ENCODE measurements at places on chromosomes 2 and 18.

GRCh38 chr2:33496150-33496549 lies 19.7 kb downstream of the RASGRP3 start:
- DNase-seq: no peak

- no peak for DNase-seq
Observed at GRCh38 chr2:191041418-191042161, 27.6 kb upstream of the STAT1 start.

DNA sequence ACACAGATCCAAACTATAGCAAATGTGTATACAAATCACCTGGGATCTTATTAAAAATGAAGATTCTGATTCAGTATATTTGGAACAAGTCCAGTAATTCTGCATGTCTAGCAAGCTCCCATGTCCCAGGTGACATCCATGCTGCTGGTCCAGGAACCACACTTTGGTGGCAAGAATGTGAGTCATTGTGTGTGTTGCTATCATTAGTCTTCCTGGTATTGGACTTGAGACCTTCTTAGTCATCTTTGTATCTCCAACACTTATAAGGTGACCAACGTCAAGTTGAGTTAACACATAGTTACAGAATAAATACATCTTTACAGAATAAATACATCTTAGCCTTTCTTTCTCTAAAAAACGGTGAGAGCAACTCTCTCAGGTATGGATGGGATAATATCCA lies 107.9 kb upstream of the NDUFV2 start:
- DNase-seq: no peak

DNA sequence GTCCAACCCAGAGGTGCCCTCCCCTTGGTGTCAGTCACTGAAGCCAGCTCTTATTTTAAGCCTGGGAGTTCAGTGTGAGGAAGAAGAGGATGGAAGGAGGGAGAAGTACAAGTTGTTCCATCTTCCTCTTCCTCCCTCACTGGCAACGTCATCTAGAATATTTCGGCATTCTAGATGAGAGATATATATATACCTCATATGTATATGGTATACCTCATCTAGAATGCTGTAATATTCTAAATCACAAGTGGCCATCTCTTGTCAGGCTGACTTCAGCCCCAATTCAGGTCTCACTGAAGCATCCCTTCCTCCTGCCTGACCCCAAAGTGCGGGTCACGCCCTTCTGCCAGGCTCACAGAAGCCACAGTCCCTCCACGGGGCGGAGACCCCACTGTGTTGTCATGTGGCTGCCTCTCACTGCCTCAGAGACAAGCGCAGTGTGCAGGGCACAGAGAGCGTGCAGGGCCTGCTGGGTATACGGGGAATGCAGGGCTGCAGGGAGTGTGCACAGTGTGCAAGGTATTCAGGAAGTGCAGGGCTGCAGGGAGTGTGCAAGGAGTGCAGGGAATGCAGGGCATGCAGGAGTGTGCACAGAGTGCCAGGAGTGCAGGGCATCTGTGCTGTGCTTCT lies 32.8 kb upstream of the B3GNT7 start:
- DNase-seq: no peak

- DNase-seq: peak; percentile 11
Observed at GRCh38 chr2:163943403-163944346, 207.9 kb upstream of the FIGN start.

DNA sequence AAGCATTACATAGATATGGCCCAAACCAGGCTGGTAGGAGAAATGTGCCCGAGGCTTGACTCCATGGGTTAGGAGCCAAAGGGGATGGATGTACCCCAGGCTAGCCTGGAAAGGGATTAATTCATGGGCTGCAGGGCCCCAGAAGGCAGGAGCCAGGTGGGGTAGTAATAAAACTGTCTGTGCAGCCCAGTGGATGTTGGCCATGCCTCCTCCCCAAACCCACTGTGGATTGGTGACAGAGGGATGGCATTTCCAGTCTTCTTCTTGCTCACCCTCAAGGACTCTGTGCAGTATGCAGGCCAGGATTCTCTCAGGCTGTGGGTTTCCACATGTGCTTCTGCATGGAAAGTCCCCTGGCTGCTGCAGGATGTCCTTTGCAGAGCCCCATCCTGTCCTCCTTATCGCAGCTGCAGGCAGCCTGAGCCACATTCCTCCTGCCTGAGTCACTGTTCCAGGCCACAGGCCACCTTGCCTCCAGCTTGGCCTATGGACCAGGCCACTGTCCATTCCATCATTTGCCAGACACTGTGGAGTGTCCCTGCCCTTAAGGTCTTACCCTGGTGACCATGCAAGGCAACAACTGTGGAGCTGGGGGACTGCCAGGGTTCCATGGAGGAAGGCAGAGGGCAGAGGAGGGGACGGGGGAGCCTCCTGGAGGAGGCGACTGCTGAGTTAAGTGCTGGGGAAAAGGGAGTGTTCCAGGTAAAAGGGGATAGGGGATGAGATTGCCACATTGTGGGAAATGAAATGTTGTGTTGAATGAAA lies 38.9 kb downstream of the INO80C start:
- no peak for DNase-seq

DNA sequence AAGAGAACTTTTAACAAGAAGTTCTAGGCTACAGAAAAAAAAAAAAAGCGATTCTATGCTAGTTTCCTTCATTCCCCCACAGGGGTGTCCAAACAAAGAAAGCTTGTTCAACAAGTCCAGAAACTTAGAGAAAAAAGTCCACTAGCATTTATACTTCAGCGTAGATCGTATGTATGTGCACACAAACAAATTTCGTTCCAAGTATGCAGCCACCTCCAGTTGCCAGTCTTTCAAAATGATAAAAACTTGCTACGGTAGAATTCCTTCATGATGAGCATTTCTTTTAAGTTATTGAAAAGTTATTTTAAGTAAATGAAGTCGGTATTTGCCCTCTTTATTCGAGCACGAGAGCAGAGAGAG lies 3.7 kb upstream of the OTX1 start:
- DNase-seq: no peak

DNA sequence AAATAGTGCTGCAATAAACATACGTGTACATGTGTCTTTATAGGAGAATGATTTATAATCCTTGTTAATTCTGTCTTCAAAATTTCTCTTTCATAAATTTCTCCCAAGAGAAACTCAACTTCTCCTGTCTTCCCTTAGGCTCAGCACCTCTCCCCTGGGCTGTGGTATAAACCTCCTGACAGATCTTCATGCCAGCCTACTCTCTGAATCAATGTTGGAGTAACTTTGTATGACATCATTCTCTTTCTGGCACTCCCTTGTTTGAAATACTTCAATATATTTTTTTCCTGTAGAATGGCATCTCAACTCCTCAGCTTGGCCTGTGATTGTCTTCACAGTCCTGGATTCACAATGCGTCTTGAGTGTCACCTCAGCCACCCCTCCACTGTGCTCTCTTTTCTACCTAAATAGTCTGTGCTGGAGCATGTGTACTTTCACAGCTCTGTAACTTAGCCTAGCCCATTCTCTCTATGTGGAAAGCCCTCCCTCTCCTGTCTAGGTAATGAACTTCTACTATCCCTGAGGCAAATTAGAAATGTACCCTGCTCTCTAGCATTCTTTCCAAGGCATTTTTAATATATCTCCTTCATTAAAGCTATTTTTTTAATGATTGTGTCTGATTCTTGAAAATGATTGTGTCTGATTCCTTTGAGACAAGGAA lies 649.9 kb upstream of the FANCL start:
- no peak for DNase-seq

DNA sequence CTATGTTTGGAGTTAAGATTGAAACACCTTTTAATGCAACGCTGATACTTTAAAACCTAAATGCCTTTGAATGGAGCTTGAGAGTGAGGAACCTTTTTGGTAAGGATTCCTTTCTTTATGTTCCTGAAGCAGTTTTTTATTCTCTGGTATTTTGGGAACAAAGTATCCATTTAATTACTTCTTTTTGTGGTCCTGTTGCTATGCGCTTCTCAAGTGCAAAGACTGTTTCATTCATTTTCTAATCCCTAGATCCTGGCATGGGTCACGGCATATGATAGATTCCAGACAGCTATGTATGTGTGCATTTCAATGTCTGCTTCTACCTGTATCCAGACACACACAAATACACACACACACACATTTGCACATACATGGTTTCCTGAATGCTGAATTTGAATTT lies 28.0 kb downstream of the TRPM8 start:
- DNase-seq: no peak

GRCh38 chr2:104938231-104938941 lies 84.5 kb downstream of the POU3F3 start:
- DNase-seq: no peak

GRCh38 chr2:162746310-162746709 lies 92.3 kb downstream of the KCNH7 start:
- no peak for DNase-seq

DNA sequence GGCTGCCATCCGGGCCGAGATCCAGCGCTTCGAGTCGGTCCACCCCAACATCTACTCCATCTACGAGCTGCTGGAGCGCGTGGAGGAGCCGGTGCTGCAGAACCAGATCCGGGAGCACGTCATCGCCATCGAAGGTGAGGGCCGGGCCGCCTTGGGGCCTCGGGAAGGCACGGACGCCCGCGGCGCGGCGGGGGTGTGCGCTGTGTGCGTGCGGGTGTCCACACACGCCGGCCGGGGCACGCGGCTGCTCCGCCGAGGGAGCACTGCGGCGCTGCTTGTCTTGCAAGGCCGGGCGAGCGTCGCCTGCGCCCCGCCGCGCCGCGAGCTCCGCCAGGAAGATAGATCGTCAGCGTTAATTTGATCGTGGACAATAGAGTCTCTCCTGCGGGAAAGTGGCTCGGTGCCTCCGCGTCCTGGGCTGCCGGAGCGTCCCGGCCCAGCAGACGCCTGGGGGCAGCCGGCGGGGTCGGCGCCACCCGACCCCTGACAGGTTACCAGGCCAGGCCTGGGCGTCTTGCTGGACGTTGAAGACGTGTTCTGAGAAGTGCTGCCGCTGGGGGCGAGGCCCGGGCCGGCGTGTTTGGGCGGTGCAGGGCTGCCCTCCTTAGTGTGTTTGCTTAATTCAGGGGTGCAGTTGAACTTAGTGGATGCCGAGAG lies 1.0 kb downstream of the AGAP1 start:
- DNase-seq: peak; percentile 85

DNA sequence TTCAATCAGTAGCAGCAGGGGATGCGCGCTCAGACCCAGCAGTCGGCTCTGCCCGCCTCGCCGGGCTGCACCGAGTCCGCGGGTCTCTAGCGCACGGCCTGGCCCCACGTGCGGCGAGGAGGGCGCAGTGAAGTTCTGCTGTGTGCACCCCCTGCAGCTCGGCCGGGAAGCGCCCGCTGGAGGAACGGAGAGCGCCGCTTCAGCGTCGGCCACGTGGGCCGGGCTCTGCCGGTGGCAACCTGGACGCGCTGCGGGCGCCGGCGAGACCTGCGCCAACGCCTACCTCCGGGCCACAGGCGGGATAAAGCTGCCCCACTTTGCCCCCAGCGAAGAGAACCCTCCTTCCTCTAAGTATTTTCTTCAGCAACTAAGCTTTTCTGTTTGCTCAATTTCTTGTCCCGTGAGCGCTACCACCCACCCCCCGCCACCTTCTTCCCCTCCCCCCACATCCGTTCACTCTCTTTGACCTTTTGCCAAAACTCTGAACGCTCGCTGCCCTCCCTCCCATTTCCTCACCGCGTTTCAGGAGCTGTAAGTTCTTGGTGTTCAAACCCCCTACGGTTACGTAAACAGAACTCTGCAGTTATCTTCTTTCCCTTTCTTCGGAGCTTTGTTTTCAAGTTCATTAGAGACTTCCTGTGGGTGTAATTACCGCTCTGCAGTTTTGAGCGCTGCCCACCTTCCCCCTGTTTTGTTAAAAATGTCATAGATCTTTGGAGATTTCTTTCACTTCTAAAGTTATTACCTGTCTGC lies 42.6 kb upstream of the EDAR start:
- peak; percentile 68 for DNase-seq

DNA sequence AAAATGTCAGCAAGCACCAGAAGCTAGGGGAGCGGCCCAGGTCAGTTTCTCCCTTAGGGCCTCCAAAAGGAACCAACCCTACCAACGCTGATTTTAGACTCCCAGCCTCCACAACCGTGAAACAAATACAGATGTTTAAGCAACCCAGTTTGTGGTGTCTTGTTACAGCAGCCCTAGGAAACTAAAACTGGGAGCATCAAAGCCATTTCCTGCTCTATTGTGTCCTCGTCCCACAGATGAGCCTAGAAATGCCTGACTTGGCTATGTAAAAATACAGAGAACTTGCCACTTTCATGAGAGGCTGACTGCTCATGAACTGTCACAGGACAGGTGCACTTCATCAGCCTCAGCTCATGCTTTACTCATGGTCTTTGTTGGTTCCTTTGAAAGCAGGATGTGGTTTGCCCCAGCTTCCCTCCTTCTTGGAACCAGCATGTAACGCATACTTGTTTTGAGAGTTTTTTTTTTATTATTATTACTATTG lies 97.6 kb upstream of the SLC39A10 start:
- DNase-seq: no peak

- DNase-seq: no peak
Observed at GRCh38 chr2:182817558-182817957, 48.9 kb downstream of the FRZB start.

- DNase-seq: no peak
Observed at GRCh38 chr2:73944714-73945113, 18.0 kb downstream of the DGUOK start.

DNA sequence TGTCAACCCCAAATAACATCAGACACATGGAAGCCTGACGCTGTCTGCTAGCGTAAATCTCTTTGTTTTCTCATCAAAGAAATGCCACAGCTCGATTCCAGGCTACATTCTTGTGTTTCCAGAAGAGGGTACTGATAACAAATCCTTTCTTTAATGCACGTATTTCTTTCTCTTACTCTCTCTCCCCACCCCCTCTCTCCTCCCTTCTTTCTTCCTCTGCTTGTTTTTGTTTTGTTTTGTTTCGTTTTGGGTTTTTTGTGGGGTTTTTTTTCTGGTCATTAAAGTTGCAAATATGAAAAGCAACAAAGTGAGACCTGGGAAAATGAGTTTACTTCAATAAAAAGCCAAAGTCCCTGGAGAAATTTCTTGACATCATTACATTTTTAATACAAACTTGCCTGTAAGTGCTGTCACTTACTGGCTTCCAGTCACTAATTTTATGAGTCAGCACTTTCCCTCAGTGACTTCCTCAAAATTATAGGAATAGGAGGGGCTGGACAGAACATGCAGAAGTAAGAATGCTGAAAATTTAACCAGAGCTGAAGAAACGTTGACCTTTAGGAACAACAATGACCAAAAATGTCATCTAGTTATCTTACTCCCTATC lies 106.7 kb upstream of the NABP1 start:
- peak; percentile 35 for DNase-seq

DNA sequence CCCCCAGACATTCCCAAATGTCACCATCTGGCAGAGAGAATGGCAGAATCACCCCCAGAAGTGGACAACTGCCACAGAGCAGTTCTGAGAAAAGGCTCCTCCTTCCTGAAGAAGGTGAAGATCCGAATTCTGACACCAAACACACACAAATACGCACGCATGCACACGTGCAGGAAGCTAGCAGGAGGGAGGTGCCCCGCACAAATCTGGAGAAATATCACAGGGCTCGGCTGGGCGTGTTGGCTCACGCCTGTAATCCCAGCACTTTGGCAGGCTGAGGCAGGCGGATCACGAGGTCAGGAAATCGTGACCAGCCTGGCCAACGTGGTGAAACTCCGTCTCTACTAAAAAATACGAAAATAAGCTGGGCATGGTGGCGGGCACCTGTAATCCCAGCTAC lies 38.5 kb upstream of the ATG16L1 start:
- DNase-seq: no peak

GRCh38 chr2:214747992-214748391 lies 61.5 kb downstream of the BARD1 start:
- DNase-seq: no peak

All from retina (tissue), 1 donor.